Bronchial epithelial cell (primary cell): ENCODE measurements at places on chromosomes 16 and 17. TPM values are rescaled to one million over a fixed set of nuclear protein-coding genes. Genes with fewer than 3 reads are reported as not detected.

AATK gene
- 0.51 and 0.79 TPM in 2 replicates for total RNA-seq

CSF3 gene
- total RNA-seq, result under 0.01 TPM in 1 of 2 replicates, not detected in the other

GPRC5C gene
- total RNA-seq, result 15.4 and 15.5 TPM in 2 replicates

LDHD gene
- 0.53 and 1.9 TPM in 2 replicates for total RNA-seq

CDK5R1 gene
- total RNA-seq, result 2.9 and 5.5 TPM in 2 replicates

NR1D1 gene
- total RNA-seq, result 0.51 and 0.79 TPM in 2 replicates

ZNF469 gene
- total RNA-seq, result under 0.01 and 0.13 TPM in 2 replicates

GGA2 gene
- total RNA-seq, result 12.4 and 15.1 TPM in 2 replicates

KRTAP4-3 gene
- total RNA-seq, result not detected in 2 replicates

ZNF286A gene
- 20.8 and 24.7 TPM in 2 replicates for total RNA-seq

HS3ST2 gene
- 0.26 TPM in 2 replicates for total RNA-seq

MMP15 gene
- total RNA-seq, result 7.9 and 8.4 TPM in 2 replicates

KRTAP9-2 gene
- total RNA-seq, result not detected in 2 replicates

SCARF1 gene
- 0.38 and 0.53 TPM in 2 replicates for total RNA-seq

OR1A1 gene
- not detected in 2 replicates for total RNA-seq

NKD1 gene
- total RNA-seq, result under 0.01 TPM in 2 replicates

SYT17 gene
- total RNA-seq, result 1.1 and 1.3 TPM in 2 replicates

PRSS27 gene
- total RNA-seq, result 1.3 and 4.5 TPM in 2 replicates
